ENCODE measurements at places on chromosomes 7 and 10.

GRCh38 chr7:71782051-71782450, 630.1 kb downstream of the CALN1 start:
- no peak for DNase-seq

DNA sequence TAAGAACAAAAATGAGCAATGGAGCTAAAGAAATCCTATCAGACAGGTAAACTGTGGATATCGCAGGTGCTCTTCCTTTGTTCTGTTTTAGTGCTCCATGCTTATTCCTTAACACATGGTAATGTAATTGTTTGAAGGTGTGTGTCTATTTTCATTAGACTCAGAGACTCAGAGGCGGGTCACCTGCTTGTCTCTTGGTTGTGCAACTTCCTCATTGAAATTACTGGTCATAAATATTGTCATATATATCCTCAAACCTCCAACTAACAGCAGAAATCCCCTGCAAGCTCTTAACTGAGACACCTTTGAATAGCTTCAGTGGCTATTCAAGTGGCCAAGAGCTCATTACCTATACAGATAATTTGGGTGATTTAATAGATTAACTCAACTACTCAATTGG, 177.2 kb downstream of the PTN start:
- no peak for DNase-seq

DNA sequence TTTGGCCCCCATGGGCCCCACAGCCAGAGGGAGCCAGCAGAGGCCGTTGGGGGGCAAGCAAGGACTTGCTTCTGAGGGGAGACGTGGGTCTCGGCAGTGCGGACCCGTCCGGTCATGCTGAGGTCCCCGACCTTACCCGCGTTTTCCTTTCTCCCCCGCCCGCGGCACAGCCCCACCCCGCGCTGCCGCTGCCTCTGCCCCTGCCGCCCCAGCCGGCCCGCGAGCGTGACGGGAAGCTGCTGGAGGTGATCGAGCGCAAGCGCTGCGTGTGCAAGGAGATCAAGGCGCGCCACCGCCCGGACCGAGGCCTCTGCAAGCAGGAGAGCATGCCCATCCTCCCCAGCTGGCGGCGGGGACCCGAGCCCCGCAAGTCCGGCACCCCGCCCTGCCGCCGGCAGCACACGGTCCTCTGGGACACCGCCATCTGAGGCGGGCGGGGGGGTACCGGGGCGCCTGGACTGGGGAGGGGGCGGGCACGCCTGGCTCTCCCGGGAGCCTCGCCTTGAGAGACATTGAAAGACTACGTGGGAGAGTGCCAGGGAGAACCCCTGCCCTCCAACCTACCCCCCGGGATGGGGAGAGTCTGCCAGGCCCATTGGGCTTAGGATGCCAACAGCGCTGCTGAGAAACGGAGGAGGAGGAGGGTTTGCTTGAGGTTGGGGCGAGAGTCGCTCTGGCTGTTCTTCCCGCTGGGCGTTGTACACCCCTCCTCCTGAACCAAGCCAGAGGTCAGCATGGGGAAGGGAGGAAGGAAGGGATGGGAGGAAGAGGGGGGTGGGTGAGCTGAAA, 9.9 kb downstream of the NYAP1 start:
- DNase-seq, result peak; percentile 51

- no peak for DNase-seq
Observed at GRCh38 chr7:106128836-106129235, 16.7 kb upstream of the SYPL1 start.

DNA sequence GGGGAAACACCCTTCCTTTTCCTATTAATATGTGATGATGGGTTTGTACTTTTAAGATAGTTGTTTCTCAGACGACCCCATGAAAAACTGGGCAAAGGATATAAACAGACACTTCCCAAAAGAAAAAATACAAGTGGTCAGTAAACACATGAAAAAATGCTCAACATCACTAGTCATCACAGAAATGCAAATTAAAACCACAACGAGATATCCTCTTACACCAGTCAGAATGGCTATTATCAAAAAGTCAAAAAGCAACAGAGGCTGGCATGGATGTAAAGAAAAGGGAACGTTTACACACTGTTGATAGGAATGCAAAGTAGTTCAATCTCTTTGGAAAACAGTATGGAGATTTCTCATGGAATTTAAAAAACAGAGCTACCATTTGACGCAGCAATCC, 111.4 kb upstream of the ZEB1 start:
- DNase-seq, result no peak

DNA sequence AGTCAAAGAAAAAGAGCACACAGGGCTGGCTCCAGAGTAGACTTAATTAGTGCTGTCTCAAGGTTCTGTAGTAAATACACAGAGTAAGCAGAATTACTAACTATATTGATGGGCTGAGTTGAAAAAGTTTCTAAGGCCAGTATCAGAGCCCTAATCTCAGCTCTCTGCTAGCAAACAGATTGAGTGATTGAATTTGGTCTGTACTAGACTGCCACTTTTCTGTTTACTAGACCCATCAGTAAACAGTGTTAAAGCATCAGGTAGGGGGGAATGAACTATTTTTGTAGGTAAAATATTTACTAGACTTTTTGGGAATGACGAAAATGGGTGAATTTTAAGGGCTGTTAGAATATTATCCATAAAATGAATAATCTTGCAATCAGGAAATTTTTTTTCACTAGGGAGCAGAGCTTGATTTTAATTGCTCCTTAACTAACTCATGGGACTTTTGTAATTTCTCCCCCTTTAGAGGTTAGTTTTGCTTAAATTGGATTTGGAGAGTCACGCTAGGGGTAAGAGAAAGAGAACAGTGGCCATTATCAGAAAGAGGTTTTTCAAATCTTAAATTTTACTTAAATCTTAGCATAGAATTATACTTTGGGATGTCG, 37.3 kb upstream of the RASGEF1A start:
- no peak for DNase-seq

DNA sequence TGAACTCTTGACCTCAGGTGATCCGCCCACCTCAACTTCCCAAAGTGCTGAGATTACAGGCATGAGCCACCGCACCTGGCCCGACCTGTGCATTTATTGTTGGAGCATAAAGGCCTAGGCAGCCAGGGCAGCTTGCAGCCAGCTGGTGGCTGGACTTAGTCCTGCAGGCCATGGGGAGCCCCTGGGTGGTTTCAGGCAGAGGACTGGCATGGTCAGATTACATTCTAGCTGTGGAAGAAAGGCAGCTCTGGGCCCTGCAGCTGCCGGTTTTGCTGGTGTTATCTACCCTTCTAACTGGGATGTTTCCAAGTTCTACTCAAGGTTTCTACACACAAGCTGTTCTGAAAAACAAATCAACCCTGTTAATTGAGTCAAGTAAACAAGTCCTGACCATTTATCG, 22.7 kb upstream of the MKRN1 start:
- DNase-seq, result no peak

DNA sequence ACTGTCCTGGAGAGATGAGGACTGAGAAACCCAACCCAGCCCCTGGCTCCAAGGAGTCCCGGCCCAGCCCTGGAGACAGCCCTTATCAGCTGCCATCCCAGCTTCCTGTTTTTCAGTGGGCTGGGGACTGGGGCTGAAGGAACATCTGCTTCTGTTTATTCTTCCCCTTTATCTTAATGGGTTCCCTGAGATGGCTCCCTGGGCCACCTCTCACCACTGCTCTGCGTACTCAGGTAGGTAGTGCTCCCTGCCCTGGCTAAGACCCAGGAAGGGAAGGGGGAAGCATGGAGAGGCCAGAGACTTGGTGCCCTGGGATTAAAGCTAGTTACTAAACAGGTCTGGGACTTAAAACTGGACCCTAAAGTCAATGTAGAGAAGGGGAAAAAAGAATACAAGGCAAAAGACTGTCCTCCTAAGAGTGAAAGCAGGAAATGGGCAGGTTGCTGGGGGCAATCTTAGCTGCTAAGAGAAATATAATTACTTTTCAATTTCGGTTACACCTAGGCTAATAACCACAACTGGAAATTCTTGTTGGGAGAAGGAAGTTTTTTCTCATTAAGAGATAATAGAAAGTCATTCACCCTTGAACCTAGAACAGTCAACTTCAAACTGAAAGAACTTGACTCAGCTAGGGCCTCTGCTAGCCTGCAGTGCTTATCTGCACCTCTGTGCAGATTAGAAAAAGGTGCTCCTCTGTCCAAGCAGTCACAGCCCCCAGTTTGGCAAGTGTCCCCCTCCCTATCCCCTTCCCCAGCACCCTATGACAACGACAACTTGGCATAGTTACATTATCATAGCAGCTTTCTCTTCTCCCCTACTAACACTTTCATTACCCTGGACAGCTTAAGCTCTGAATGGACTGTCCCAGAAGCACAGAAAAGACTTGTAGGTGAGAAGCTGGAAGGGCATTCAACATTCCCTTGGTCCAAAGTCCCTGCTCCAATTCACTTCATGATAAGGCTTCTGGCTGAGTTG, 65.6 kb upstream of the KDM7A start:
- no peak for DNase-seq

- DNase-seq, result no peak
Observed at GRCh38 chr10:75146780-75147179, 35.3 kb downstream of the SAMD8 start.

GRCh38 chr7:159071260-159071659, 73.4 kb downstream of the VIPR2 start:
- DNase-seq, result no peak

DNA sequence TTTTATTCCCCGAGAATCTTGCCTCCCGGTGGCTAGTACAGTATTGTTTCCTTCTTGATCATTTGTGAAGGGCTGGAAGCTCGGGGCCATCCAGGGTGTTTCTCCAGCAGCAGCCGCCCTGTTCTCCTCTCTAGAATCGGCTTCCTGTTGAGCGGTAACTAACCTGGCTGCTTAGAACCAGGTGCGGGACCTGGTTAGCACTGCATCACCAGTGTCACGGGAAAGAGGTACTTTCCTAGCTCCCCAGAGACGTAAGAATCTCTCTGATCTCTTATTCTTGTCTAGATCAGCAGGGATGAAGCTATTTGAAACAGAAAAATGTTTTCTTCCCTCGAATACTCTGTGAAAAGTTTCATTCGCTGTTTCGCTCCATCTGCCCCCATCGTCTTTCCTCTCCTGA, 239.2 kb downstream of the CELF2 start:
- no peak for DNase-seq

GRCh38 chr7:32158076-32158475, 87.9 kb upstream of the PDE1C start:
- DNase-seq, result no peak

DNA sequence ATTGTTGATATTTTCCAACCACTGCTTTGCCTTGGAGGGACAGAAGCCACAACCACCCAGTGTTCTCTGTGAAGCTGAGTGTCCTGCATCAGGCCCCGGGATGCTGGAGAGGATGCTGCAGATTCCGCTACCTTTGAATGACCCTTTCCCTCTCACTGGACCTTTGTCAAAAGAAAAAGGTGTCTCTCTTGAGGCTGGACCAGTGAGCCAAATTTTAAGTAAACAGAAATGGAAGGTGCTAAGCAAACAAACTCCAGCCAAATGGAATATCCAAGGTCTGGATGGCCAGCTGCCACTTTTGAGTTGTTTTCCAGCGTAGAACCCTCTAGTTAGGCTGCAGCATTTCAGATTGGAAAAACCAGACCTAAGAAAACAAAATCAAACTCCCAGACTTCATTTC, 145.5 kb downstream of the TRIL start:
- DNase-seq, result no peak

- no peak for DNase-seq
Observed at GRCh38 chr7:22784346-22784745, 38.3 kb downstream of the TOMM7 start.

DNA sequence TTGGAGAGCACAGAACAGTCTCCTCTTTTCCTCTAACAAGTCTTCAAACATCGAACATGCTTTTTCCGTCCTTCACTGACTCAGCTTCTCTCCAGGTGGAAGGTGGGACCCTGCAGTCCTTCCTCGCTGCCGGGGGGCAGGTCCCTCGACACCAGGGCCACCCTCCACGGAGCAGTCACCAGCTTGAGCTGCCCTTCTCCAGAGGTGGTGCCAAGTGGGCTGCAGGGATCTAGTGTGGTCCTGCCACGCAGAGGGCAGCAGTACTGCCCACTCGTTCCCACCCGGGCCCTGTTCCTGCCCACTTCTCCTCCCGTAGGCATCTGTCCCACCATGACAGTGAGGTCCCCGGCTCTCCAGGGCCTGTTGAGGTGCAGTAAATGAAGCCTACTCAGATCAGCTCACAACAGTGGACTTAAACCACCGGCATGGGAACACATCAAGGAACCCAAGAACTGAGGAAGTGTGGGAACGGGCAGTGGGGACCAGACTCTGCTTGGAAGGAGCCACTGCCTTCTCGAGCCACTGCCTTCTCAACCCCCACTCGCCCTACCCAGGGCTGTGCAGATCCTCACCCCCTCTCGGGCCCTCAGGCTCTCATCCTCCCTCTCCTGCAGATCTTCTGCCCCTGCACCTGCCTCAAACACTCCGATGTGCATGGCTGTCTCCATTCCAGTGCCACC, 153.9 kb downstream of the OAT start:
- DNase-seq, result no peak

- no peak for DNase-seq
Observed at GRCh38 chr7:157176771-157177170, 38.0 kb downstream of the UBE3C start.

DNA sequence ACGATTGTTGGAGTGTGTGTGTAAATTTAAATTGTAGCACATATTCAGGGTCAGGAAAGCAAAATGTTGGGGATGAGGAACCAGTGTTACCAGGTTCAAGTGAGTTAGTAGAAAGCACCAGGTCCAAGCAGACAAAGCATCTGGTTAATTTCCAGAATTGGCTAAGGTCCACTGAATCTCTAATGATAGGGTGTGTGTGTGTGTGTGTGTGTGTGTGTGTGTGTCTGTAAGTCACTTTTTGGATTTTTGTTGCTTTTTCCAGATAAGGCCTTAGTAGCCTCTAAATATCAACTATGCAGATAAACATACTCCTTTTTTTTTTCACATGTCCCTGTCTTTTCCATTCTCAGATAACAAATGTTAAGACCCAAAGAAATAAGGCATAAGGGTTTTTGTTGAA, 36.6 kb upstream of the FMC1 start:
- no peak for DNase-seq

DNA sequence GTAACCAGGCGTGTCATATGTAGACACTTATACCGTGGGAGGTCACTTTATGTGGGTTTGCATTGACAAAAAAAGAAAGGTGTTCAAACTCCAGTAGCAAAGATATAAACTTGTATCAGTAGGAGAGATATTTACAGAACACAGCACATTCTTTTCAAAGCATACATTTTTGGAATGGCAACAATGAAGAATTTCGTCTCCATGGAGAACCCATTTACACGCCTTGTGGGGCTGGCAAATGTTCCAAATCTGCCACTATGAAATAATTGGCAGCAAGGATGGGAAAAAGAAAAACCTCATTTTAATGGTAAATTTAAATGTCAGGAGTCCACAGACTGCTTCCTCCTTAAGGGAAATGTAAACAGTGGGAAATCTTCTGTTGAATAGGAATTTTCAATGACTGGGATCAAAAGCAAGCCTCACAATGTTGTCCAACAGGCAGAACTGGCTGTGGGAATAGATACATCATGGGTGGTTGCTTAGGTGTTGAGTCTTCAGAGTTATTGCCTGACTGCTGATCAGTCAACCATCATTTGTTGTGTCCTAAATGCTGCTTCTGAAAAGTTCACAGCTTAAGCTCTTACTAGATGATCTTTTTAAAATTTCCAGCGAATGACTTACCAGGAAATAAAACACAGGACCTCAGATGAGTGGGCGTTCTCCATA, 256.6 kb upstream of the SEMA3C start:
- DNase-seq, result no peak
